Stimulated activated CD8-positive, alpha-beta memory T cell treated with anti-CD3 and anti-CD28 coated beads, Interleukin-7, amount 100 ng/mL, for 4 hours (primary cell): ENCODE measurements at places on chromosomes 13 and 19.

DNA sequence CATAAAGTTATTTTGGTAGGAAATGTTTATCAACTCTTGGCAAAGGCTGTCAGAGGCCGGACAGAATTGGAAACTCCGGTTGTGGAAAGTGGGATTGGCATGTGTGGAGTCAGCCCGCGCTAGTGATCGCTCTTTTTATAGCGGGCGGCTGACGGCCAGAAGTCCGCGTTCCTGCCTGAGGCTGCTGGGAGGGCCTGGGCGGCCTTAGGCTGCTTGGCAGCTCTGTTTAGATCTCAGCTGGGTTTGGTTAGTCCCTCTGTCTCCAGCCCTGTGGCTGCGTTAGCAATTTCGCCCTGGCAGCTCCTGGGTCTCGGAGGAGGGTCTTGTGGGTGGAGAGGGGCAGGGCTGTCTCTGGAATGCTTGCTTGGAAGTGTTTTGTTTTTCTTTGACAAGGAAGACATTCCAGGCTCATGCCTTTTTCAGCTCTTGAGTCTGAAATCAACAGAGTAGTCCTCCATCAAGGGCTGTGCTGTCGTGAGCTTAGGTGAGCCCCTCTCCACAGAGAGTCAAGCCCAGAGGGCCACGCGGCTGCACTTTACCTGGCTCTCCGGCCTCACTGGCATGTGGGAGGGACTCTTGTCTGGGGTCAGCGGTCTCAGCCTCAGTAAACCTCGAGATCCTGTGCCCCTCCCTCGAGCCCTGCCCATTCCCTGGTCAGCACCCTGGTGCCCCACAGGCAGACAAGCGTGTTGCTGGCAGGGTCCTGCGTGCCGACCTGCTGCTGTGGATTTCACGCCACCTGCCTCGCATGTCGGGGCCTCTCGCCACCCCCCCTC is 22.5 kb downstream of the DOT1L start:
- DNase-seq = no peak

DNA sequence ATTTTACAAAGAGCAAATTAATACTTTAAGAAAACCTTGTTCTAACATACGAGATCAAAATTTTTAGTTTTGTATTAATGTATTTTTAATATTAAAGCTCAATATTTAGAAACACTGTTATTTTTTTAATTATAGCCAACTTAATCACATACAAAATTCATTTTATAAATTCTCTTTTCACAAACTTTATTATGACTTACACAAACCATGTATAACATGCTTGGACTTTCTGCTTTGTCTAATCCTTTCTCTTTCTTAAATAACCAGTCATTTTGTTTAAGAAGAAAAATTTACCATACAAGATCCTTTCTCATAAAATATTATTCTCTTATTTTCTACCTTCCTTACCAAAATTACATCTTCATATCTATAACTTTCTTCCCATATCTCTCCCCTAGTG is 62.2 kb downstream of the CYSLTR2 start:
- DNase-seq = no peak

GRCh38 chr13:112838842-112839117 is 130.2 kb upstream of the MCF2L start:
- no peak for DNase-seq

DNA sequence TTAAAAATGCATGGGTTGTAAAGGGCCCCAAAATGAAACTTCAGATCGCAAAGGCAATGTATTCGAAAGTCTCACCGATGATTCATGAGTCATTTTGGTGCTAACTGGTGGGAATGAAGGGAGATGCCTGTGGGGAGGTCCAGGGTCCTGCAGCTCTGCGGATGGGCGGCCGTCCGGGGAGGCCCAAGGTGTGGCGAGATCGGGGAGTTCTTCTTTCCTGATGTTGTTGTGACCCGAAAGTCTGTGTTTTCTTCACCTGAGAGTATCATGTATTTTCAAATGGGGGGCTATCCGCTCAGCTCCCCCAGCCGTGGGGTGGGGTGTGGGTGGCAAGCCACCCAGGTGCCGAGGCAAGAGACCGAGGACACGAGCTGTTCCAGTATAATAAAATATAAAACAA is 36.5 kb downstream of the TFDP1 start:
- DNase-seq = no peak

GRCh38 chr13:32019612-32020233 is 11.9 kb upstream of the FRY start:
- no peak for DNase-seq

- no peak for DNase-seq
Measured at GRCh38 chr13:43573802-43574514, 212.8 kb downstream of the ENOX1 start.

GRCh38 chr13:23956106-23956505 is 58.8 kb upstream of the C1QTNF9B start:
- DNase-seq = no peak

DNA sequence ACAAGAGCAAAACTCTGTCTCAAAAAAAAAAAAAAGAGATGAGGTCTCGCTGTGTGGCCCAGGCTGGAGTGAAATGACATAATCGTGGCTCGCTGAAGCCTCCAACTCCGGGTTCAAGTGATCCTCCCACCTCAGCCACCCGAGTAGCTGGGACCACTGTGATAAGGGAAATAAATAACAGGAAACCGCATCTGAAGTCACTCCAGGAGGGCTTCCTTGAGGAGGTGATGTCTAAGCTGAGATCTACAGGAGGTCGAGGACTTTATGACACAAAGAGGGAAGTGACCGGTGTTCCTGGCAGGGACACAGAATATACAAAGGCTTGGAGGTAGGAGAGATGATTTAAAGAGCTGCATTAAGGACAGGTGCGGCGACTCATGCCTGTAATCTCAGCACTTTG is 8.9 kb upstream of the NR2F6 start:
- no peak for DNase-seq

DNA sequence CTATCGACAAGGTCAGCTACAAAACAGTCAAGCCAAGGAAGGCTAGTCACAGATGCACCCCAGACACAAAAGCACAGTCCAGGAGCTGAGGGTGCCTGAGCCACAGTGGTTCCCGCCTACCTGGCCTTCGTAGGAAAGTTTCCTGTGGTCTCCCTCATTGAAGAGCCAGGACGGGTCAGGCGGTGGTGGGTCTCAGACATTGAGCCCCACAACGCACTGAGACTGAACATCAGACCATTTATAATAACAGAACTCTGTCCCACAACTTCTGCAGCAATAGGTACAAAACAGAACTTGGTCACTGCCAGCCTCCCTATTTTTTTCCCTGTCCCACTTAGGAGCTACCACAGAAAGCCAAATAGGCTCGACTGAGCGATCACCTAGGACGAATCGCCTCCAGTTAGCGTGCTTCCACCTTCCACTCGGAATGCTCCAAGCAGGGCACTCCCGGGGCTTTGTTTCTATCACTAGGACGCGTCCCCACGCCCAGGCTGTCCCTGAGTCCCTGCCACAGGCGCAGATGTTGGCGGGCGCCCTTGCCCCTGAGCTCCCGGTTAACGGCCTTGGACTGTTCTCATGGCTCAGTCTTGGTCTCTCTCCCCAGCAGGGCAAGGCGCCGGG is 640 bp upstream of the ZNF544 start:
- DNase-seq = no peak

GRCh38 chr13:42151781-42152180 is 103.3 kb downstream of the DGKH start:
- no peak for DNase-seq

DNA sequence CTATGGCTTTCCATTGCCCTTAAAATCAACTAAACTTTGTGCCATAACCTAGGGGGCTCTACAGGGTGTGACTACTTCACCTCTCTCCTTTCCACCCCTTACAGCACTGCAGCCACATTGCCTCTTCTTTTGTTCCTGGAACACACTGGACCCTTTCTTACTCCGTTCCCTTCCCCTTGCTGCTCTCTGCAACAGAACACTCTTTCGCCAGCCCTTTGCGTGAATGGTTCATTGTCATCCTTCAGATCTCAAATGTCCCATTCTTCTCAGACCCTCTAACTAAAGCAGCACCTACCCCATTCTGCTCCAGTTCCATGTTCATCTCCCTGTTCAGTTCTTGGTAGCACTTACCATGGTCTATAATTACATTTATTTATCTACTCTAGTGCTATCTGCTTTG is 208.3 kb downstream of the OXGR1 start:
- DNase-seq = no peak

- no peak for DNase-seq
Measured at GRCh38 chr13:22024381-22024994, 353.6 kb downstream of the FGF9 start.

- no peak for DNase-seq
Measured at GRCh38 chr13:85137516-85137915, 661.7 kb downstream of the SLITRK6 start.

DNA sequence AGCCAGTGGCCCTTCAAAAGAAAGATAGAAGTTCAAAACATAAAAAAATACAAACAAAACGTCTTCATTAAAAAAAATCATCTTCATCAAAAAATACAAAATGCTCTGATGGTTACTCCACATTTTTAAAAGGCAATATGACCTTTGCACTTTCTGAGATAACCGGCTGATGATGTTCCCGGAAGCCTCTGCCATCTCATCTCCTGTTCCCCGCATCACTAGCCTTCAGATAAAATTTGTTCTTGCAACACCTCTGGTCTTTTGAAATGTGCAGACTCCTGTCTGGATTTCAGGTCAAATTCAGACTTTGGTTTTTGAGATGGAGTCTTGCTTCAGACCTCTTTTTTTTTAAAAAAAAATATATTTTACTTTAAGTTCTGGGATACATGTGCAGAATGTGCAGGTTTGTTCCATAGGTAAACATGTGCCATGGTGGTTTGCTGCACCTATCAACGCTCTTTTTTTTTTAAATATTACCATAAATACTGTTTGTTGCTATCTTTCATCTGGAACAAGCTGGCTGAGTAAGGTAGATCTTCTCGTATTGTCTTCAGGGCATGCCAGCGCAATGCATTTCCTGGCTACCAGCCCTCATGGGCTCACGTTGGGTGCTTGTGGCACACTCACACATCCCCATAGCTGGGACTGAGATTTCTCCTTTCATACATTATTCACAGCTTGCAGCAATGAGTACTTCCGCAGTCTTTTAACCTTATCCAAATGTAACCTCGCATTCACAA is 418.9 kb upstream of the ARGLU1 start:
- DNase-seq = no peak

DNA sequence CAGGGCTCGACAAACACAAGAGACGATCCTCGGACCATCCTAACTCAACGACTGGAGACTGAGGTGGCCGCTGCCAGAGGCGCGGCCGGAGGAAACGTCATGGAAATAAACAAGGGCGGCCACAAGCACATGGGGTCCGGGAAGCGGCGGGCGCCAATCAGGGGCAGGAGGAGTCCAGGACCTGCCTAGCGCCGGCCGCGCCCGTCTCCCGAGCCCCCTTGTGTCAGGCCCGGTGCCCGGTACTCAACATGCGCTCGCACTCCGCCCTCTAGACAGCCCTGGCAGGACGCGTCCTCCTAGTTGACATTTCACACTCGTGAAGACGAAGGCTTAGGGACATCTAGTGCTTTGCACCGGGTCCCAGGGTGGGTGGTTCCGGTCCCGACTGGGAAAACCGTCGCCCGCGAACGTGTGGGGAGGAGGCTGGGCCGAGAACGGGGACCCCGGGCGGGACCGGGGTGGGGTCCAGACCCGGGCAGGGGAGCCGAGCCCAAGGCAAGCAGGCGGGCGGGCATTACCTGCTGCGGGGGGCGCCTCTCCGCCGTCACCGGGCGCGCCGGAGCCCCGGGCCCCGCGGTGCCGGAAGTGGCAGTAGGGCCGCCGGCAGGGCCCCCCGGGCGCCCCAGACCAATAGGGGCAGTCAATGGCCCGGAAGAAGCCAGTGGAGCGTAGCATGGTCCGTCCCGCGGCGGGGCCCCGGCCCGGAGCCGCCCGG is 442 bp downstream of the REXO1 start:
- DNase-seq = no peak

DNA sequence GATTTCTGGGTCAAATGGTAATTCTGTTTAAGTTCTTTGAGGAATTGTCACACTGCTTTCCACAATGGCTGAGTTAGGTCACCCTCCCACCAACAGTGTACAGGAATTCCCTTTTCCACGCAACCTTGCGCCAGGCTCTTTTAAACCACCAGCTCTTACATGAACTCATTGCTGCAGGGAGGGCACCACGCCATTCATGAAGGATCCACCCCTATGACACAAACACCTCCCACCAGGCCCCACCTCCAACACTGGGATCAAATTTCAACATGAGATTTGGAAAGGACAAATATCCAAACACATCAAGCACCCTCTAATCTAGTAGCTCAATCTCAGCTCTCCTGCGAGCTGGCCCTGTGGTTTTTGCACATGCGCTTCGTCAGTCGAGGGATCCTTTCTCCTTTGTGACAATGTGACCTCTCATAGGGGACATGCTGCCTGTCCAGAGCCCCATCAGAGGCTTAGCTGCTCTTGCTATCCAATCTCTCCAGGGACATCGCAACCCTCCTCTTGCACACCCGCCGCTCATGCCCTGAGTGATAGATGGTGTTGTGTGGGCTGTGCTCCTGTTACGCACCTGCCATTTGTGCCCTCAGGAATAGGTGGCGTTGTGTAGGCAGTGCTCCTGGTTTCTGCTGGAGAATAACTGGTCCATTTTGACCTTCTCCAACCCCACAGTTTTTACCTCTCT is 328.0 kb downstream of the UQCRFS1 start:
- no peak for DNase-seq

- DNase-seq = no peak
Measured at GRCh38 chr19:27972291-27973040, 1240.5 kb downstream of the UQCRFS1 start.

DNA sequence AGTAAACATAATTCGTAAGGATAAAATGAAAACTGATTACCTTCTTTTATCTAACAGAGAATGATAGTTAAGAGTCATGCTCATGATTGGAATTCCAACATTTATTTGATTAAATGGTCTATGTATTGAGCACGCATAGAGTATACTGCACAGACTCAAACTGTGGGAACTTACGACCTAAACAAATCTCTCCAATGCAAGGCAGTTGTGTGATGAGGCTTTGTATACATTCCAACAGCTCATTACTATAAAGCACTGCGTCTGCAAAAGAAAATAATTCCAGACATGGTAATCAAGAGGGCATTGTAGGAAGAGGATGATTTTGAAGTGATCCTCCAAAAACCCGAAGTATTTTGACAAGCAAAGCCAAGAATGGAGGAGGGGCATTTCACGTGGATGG is 169.5 kb downstream of the NUFIP1 start:
- DNase-seq = no peak
